ENCODE measurements at places on chromosomes 4 and X.

- DNase-seq, result no peak
Observed at GRCh38 chrX:11197671-11198070, 86.5 kb downstream of the HCCS start.

DNA sequence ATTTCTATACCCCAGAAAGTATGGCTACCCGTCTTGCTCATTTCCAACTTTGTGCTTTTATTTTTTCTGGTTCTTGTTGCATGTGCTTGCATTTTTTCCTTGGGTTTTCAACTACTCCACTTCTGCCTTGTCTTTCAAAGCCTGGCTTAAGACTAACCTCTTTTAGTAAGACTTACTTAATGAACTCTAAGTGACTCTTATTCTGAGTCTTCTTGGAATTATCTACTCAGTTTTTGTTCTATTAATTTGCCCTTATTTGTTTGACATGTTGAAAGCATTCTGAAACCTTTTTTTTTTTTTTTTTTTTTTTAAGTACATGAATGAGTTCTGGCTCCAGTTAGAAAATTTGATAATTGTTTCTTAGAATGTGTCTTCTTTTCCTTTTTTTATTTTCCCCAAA, 74.8 kb downstream of the SLIT2 start:
- DNase-seq, result no peak

- DNase-seq, result no peak
Observed at GRCh38 chr4:142983065-142983464, 137.0 kb upstream of the INPP4B start.

DNA sequence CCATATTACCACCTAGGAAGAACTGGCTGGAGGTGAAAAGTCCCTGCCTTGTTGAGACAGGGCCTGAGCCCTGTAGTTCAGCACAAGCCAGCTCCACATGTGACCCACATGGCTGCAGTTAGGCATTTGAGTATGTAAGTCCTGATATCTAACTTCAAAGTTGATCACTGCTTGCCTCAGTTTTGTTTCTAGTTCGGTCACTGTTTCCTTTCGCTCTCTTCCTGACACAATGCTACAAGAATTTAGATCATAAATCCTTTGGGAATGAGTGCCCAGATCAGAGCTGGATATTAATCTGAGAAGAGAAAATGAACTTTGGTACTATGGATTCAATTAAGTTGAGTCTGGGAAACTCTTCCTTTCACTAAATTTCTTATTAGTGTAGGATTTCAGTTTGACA, 48.4 kb downstream of the AKAP4 start:
- DNase-seq, result no peak

GRCh38 chr4:3287271-3287971, 5.4 kb upstream of the RGS12 start:
- DNase-seq, result no peak

DNA sequence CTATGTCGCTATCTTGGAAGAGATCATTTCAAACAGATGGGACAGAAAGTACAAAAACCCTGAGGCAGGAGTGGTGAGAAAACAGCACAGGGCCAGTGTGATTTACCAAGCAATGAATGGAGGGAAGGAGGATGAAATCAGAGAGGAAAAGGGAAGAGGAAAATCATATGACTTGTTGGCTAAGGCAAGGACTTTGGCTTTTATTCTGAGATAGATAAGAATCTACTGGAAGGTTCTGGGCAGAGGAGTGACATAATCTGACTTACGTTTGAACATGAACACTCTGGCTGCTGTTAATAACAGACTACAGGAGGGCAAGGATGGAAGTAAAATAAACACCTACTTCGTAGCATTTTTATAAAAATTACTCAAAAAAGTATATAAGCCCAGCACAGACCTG, 207.8 kb upstream of the SLC7A11 start:
- DNase-seq, result no peak

- DNase-seq, result no peak
Observed at GRCh38 chrX:46959985-46960700, 47.9 kb downstream of the JADE3 start.

GRCh38 chrX:130300010-130300282, 31.2 kb upstream of the ZNF280C start:
- DNase-seq, result no peak

DNA sequence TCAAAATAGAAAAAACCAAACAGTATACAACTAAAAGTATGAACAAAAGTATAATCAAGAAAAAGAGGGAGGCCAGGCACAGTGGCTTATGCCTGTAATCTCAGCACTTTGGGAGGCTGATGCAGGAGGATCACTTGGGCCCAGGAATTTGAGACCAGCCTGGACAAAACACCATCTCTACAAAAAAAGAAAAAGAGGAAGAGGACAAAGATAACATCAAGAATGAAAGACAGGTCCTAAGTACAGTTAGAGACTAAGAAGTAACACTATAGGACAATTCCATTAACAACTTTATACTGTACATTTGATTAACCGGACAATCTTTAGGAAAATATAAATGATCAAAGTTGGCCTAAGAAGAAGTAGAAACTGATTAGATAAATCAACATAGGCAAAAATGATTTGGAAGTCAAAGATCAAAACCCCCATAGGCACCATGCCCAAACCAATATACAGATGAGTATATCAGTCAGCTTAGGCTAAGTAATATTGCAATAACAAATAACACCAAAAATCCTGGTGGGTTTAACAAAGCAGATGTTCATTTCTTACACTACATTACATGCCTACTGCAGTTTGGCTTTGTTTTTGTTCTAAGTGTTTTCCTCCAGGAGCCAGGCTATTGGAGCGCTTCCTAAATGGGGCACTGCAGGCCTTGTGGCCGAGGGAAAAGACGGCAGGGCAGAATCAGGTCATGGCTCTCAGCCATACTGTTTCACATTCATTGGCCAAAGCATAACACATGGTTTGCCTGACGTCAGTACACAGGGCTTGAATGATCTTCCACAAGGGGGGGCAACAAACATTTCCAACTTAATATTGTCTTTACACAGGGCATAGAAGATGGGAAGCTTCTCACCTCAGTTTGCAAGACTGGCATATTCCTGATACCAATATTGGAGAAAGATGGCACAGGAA, 42.2 kb upstream of the HGFAC start:
- DNase-seq, result no peak

GRCh38 chr4:147865926-147866325, 134.0 kb downstream of the ARHGAP10 start:
- no peak for DNase-seq

DNA sequence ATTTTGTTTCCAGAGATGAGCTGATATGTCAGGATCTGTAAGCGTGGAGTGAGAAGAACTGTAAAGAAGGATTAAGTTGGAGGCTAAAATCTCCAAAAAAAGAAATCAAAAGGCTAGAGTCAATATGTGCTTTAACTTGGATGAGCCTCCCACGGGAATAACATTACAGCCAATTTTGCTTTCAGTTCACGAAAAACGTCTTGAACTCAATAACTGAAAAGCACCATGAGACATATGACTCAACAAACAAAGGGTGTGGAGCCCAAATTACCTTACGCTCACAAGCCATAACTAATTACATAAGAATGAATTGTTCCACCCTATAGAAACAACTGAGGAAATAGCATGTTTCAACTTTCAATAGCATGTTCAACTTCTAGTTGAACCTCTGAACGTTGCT, 22.3 kb downstream of the TMPRSS11D start:
- no peak for DNase-seq

- DNase-seq, result peak; percentile 18
Observed at GRCh38 chr4:127525608-127526007, 107.1 kb upstream of the INTU start.

DNA sequence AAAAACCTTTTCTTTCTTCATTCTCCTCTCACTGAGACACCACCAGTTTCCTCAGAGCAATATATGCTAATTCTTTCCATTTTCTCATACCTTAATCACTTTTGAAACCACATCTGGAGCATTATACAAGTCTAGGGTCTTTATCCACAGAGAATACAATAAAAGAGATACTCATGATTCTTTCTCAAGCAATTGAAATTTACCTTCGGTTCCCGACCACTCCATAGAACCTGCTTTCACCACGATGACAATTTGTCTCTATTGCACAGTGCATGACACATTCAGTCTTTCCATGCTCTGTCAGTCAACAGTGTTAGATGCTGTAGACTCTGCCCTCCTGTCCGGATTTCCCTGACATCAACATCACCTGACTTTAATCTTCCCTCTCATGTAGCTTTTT, 409.3 kb upstream of the NWD2 start:
- DNase-seq, result no peak

DNA sequence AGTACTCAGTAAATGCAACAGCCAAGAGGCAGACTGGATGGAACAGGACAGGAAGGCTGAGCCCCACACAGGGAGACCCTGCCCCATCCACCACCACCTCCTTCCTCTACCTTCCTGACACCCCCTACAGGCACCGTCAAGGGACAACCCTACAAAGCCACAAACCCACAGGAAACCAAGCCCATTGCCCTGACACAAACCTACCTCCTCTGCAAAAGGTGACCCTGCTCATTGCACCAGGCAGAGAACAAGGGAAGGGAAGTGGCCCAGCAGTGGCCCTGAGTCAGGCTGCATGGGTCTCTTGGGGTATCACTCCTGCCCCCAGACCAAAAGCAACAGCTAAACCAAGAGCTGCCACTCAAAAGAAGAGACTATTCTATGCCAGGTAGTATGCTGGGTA, 21.0 kb downstream of the JAKMIP1 start:
- no peak for DNase-seq

GRCh38 chr4:155434366-155434765, 57.6 kb upstream of the MAP9 start:
- DNase-seq, result no peak

DNA sequence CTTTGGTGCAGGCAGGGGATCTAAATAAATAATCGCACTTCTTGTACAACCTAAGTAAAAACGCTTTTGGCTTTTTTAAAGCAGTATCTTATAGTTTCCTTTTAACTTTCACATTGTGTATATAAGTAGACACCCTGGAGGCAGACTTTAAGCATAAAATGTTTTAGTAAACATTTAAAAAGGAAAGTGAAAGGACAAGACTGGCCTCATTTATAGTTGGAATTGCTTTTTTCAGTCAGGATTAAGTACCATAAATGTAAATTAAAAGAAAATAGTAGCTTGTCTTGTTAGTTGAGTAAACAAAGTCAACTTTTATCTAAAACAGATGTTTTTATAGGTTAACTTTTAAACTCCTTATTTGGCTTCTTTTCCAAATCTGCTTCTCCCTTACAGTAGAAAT, 39.7 kb downstream of the PTPN13 start:
- DNase-seq, result no peak

- no peak for DNase-seq
Observed at GRCh38 chrX:41457613-41458192, 10.6 kb downstream of the NYX start.

DNA sequence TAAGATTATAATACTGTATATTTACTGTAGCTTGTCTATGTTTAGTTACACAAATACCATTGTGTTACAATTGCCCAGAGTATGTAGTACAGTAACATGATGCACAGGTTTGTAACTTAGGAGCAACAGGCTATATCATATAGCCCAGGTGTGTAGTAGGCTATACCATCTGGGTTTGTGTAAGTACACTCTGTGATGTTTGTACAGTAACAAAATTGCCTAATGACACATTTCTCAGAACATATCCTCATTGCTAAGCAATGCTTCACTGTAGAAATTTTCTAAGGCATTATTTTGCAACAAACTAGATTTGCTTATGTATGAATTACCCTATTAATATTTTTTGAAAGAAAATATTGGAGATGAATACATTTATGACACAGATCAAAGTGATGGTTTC, 1390.9 kb downstream of the C4orf33 start:
- DNase-seq, result no peak
